Peyer's patch (tissue), 4 donors: ENCODE measurements at places on chromosomes 5 and 9.

DNA sequence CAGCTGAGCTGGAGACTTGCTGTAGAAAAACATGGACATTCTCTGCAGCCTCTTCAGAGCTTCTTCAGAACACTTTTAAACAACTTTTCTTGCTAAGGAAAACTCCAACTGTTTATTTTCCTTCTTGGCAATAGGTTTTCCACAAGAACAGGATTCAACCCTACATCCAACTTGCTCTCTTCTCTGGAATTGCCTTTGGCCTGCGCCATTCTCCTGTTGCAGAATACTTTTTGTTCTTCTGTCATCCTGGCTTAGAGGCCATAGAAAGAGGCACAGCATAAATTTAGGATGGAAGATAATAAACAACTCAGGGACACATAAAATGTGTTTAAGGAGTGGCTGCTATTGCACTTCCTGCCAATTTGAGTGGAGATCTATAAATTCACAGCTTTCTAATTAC lies 54.7 kb upstream of the ICE1 start:
- no peak for DNase-seq

- DNase-seq, result peak; percentile 52
These were observed at the start of gene RUSC2 for GRCh38 chr9:35489313-35490154. Gene RUSC2 (plus strand): TSS chr9:35490111. CDS start chr9:35546522, 56,411 bp downstream.

DNA sequence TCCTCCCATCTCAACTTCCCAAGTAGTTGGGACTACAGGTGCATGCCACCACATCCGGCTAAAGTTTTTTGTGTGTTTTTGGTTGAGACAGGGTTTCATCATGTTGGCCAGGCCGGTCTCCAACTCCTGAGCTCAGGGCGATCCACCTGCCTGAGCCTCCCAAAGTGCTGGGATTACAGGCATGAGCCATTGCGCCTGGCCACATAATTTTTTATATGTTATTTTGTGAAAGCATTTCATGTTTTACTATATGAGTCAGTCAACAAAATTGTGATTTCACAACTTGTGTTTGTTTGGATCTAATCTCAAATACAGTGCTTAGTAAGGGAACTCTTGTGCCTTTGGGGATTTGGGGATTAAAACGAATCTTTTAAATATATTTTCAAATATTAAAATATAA lies 20.0 kb upstream of the FAM120AOS start:
- no peak for DNase-seq

GRCh38 chr9:23769307-23769935 lies 56.6 kb downstream of the ELAVL2 start:
- DNase-seq, result no peak

- no peak for DNase-seq
These were observed 142.4 kb downstream of the EDIL3 start for GRCh38 chr5:84242286-84242685.

DNA sequence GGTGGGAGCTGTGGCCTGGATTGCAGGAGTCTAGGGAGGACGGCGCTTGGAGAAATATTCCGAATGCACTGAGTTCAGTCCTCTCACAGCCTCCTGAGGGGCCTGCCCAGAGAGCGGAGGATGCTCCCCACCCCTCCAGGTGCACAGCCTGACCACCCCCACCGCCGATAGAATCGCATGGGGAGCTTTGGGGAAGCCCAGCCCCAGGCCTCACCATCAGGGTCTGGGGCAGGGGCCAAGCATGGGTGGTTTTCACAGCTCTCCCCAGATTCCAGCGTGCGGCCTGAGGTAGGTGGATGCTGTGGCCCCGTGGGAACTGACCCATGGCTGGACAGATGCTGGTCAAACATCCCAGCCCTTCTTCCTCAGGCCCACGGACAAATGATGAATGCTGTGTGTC lies 79.9 kb upstream of the OLFM1 start:
- DNase-seq, result no peak

- no peak for DNase-seq
These were observed 692 bp downstream of the C1QTNF3 start for GRCh38 chr5:34042321-34042720.

DNA sequence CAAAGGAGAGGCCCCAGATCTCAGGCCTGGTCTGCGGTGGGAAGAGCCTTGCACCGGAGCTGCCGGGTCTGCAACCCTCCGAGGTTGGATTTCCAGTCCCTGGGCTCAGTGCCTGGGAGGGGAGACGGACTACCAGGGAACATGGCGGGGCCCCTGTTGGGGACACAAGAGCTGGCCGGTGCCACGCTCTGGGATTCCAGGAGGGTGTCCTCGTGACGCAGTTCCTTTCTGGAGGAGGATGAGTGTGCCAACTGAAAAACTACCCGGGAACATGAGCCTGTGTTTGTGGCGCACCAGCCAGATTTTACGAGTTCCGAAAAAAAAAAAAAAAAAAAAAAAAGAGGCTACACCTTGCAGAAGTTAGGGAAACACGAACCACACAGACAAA lies 9.0 kb downstream of the NRARP start:
- no peak for DNase-seq

DNA sequence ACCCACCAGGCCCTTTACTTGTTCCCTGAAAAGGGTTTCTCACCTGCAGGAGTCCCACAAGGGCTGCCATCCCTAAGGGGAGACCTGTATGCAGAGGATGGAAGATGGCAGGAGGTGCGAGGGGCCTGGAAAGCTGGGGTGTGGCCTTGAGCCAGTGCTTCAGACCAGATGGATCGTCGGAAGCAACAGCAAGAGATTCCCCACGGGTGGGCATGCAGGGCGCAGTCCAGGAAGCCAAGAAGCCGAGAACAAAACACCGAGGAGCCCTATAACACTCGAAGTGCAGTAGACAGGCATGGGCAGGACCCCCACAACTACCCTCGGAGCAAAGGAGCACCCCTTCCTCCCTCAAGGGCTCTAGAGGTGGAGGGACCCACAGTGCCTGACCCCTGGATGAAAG lies 24.7 kb upstream of the FRRS1L start:
- no peak for DNase-seq

GRCh38 chr5:99929067-99929805 lies 605.9 kb upstream of the FAM174A start:
- no peak for DNase-seq

DNA sequence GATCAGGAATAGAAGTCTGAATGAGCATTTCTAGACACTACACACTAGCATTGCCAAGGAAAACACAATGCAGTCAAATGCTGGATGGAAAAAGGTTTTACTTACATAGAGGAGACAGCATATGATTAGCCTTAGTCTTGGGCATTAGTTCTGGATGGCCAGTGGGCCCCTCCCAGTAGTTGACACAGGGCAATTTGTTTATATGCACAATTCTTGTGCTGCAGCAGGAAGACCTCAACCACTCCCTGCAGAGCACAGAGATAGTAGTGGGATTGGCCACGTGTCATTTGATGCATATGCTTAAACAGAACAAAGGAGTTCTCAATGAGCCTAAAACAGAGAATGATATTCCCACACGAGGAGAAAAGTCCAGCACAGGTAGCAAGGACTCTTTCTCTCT lies 1496.2 kb upstream of the CDH6 start:
- DNase-seq, result no peak

GRCh38 chr5:71864730-71865601 lies 145.9 kb downstream of the CARTPT start:
- no peak for DNase-seq

DNA sequence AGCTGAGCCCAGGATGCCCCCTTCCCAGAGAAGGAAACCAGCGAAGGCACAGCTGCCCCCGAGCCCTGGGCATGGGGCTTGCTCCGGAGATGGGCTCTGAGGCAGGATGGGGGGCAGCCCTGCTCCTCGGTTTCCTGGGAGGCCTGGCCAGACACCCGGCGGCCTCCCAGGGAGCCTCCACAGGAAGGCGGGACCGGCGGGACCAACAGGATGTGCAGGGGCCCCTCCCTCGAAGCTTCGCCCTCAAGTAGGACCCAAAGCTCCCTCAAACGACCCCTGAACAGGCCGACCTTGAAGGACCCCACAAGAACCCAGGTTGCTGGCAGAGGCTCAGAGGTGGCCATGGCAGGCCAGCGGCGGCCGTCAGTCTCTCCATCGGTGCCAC lies 11.7 kb downstream of the EXD3 start:
- DNase-seq, result no peak

DNA sequence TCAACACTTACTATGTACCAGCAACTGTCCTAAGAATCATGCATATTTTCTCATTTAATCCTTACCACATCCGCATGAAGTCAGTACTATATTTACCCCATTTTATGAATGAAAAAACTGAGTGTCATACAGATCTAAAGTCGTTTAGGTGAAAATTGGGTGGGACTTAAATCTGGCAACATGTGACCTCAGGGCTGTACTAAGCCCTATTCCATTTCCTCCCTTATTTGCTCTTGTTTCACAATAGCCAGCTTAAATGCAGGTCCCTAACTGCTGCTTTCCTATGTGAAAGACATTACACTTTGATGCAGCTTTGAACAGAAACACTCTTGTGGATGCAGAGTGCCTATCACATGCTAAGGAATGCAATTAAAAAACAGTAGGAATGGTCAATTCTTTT lies 2.5 kb upstream of the RAB14 start:
- DNase-seq, result no peak

DNA sequence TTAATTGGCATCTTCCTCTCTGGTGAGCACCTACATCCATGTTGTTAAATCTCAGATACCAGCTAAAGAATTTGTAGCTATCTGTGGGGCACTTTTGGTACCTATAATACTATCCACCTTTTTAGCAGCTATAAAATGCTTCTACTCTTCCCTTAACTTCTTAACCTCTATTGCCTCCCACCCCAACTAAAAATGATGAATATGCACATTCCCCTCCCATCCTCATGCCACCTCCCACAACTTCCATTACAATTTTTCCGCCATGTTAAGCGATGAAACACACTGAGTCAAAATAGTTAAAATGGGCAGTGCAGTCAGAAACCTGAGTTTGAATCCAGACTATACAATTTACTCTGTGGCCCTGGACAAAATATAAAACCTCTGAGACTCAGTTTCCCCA lies 10.1 kb downstream of the SSBP2 start:
- DNase-seq, result no peak

GRCh38 chr5:123365156-123365555 lies 58.0 kb downstream of the CEP120 start:
- no peak for DNase-seq

DNA sequence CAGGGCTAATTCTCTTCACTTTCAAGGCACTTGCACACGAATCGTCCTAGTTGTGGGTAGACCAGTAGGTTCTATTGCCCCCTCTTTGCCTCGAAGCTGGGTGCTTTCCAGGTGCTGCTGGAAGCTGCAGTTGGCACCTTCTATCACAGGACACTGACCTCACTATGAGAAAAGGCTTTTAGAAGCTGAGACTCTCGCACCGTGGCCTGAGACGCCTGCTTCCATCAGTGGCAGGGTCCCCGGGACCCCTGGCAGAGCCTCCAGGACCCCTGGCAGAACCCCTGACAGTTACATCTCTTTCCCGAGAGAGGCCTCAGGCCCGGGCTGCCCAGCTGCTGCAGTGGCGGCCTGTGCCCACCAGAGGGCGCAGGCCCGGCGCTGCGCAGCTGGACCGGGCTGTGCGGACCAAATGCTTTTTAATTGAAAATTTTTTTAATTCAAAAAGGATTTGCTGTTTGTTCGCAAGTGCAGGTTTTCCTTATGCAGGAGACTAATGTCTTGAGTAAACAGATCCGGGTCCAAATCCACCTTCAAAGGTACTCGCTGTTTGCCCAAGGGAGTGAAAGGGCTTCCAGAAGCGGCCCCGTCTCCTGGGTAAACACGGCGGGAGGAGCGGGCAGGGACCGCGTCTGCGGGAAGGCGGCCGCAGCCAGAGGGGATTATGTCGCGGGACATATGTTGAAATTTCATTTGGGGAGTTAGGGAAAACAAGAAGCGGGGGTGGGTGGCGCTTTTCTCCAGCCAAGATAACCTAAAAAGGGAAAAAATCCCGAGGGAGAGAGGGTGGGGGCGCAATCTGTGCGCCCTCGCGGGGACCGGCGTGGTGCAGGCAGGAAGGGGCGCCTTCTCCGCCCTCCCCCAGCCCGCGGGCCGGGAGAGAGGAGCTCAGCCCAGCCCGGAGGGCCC lies 114.5 kb upstream of the LMX1B start:
- DNase-seq, result no peak

DNA sequence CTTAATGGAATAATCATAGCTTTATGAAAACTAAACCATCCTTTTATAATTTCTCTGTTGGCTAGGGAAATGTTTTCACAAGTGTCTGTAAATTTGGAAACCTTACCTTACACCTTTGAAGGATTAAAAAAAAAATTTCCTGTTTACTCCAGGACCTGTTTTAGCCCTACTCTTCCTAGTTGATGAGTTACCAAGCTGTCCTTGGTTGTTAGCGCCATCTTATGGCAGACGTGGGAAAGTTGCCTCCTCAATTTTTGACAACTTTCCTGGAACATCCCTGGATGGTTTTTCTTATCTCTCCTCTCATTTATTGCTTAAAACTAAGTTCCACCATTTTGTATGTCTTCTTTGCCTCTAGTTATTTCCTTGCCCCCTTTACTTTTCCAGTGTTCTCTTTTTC lies 25.7 kb downstream of the ZSWIM6 start:
- DNase-seq, result no peak

DNA sequence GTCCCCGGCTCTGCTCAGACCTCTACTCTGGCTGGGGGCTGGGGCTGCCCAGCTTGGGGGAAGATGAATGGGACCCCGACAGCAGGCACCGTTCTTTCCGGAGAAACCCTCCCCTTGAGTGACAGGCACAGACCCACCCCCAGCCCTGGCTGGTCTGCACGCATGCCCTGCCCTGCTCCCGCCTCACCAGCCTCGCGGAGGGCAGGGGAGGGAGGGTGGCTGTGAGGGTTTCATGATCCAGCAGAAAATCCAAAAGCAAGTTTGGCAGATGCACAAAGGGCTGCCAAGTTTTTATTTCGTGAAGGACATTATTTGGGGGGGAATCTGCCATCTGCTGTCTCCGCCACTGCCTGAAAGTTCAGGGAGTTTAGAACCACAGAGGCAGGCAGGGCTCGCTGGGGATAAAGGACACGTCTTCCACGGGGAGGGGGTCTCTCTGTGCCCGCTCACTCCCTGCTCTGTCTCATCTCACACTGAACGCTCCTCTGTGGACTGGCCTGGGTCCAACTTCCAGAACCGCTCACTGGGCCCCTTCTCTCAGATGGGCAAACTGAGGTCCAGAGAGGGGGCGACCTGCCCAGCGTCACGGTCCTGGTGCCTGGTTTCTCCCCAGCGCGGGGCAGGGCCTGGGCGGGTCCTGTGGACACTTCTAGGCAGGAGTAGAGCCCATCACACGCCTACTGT lies 92.9 kb downstream of the RXRA start:
- no peak for DNase-seq

GRCh38 chr9:113154471-113154870 lies 3.7 kb downstream of the SLC31A2 start:
- no peak for DNase-seq

- no peak for DNase-seq
These were observed 111.2 kb upstream of the PTGER4 start for GRCh38 chr5:40568548-40568947.

DNA sequence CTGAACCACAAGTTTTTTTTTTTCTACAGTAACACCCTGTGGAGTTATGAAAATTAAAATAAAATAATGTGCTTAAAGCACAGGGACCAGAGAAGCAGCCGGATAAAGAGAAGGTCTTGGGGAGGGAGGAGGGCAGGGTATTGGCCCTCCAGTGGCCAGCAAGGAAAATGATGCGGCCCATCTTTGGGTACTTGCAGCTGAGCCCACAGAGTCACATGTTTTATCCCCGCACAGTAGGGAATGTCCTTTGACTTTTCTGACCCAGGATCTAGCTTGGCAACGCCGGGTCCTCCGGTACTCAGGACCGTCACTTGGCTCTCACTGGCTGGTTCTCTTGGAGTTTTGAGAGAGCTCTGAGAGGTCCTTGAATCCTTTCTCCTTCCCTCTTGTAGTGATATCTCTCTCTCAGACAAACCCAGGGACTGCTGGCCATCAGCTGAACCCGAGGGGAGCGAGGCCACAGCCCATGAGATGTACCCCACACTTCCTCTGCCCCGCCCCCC lies 35.3 kb upstream of the HSPA9 start:
- no peak for DNase-seq
